ENCODE measurements at places on chromosomes 5 and 9.

DNA sequence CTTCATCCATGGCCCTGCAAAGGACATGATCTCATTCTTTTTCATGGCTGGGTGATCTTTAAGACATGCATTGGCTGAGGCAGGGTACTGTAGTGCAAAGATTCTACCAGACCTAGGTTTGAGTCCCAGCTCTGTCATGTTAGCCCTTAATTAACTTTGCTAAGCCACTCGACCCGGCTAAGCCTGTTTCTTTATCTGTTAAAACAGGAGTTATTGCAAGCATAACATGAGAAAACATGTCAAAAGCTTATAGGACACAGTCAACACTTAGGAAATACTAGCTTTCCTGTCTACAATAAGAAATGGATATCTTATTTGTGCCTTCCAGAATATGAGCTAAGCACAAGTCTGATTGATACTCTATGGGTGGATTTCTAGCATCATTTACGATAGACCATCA lies 92.6 kb downstream of the RASEF start:
- no peak for DNase-seq

DNA sequence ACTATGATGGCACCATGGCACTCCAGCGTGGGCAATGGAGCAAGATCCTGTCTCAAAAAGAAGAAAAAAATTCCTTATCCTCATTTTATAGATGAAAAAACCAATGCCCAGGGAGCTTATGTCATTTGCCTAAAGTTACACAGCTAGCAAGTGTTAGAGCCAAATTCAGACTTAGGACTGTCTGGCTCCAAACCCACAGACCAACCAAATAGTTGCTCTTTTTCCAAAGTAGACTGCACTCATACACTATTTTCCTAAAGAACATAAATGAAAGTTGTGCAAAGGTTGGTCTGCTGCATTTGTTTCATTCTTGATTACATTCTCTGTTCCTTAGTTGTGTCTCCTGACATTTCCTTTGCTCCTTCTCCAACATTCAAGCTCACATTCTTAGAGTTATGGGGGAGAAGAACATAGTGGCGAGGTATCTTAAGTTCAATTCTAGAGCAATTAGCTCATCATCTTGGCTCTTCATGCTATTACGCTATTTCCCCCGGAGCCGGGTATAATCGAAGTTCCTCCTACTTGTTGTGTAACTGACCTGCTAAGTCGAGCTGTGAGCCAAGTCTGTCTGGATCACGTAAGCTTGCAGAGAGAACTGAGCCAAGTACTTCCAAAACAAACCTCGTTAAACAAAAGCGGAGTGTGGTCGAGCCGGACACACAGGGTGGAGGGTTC lies 138.3 kb downstream of the RFK start:
- no peak for DNase-seq

GRCh38 chr5:107607671-107608345 lies 62.9 kb downstream of the EFNA5 start:
- no peak for DNase-seq

DNA sequence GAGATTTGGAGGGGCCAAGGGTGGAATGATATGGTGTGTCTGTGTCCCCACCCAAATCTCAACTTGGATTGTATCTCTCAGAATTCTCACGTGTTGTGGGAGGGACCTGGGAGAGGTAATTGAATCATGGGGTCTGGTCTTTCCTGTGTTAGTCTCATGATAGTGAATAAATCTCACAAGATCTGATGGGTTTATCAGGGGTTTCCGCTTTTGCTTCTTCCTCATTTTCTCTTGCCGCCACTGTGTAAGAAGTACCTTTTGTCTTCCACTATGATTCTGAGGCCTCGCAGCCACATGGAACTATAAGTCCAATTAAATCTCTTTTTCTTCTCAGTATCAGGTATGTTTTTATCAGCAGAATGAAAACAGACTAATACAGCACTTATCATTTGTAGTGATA lies 29.5 kb upstream of the SPIN1 start:
- no peak for DNase-seq

GRCh38 chr5:147223343-147223742 lies 11.5 kb upstream of the STK32A start:
- DNase-seq, result no peak

GRCh38 chr9:133528001-133528875 lies 3.5 kb upstream of the MYMK start:
- DNase-seq, result no peak

- no peak for DNase-seq
Observed at GRCh38 chr5:157470631-157471030, 10.6 kb downstream of the NIPAL4 start.

DNA sequence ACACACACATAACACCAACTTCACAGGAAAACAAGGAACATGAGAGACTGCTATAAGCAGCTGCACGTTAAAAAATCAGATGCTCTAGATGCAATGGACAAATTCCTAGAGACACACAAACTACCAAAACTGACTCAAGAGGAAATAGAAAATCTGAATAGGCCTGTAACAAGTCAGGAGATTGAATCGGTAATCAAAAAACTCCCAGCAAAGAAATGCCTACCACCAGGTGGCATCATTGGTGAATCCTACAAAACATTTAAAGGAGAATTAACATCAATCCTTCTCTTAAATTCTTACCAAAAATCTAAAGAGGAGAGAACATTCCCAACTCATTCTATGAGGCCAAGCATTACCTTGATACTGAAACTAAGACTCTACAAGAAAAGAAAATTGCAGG lies 54.9 kb downstream of the NDST1 start:
- DNase-seq, result no peak

DNA sequence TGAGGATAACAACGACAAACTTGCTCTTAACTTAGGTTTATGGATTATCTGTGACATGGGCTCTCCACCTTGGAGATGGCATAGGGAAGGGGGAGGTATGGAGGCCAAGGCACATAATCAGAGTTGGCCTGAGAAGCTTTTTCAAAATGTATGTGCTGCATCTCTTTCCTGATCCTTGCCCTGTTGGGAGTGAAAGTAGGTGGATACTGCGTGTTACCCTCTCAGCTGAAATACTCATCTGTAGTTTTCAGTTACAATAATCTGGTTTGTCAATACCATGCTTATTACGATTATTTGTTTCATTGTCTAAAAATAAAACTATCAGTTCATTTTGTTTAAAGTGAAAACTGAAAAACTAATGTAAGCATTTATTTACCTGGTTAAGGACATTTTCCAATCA lies 86.7 kb downstream of the SLC44A1 start:
- DNase-seq, result no peak

- DNase-seq, result no peak
Observed at GRCh38 chr5:111655169-111655924, 101.6 kb downstream of the NREP start.

- no peak for DNase-seq
Observed at GRCh38 chr9:25427898-25428297, 250.3 kb downstream of the TUSC1 start.

DNA sequence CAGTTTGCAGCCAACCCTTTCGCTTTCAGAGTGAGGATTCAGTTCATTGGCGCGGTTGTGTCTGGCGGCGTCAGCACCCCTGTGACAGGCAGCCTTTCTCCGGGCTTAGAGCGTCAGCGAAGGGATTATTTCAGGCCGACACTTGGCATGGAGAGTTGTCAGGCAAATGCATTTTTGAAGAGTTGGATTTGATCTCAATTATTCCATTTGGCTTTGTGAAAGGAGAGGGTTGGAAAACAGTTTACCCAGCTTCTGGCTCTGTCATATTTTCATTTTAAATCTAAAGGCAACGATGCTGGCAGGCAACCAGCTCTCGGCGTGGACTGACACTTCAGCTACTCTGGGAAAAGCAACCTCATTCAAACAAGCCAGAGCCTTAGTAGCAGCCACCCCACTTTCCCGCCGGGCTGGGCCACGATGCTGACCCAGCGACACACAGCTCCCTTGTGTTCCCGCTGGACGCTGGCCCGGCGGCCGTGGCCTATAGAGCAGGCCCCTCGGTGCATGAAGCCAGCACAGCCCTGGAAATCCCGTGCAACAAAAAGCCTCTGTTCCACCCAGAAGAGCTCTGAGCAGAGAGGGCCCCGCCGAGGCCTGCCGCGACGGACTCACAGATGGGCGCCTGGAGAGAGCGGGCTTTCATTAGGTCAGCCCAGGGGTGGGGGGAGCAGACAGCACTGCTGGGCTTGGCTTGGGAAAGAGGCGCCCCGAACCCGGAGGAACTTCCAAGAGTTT lies 28.9 kb upstream of the LPCAT1 start:
- DNase-seq, result no peak
